ENCODE measurements at places on chromosomes 2 and 18.
A peak's percentile ranks its signal among the peaks of the same experiment; 100 is the strongest.

- DNase-seq, result no peak
These were observed 37.0 kb upstream of the KYNU start for GRCh38 chr2:142840436-142840835.

- DNase-seq, result no peak
These were observed 47.9 kb downstream of the COL3A1 start for GRCh38 chr2:189022053-189022481.

DNA sequence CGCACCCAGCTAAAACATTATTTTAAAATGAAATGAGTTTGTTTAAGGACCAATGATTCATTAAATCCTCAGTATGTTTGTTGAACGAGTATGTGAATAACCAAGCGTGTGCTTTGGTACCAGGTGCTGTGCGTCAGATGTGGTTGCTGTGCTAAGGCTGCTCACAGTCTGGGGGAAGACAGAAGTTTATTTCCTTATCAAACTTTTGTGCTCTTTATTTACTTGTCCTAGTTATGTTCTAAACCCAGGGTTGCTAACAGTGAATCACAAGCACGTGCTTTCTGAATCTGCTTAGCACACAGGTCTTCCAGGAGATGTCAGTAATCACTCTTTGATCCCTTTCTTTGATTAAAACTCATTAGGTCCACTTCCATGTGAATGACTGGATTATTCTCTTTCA lies 37.0 kb downstream of the RAPGEF4 start:
- DNase-seq, result no peak

GRCh38 chr2:180413336-180413735 lies 406.2 kb upstream of the CWC22 start:
- DNase-seq, result no peak

DNA sequence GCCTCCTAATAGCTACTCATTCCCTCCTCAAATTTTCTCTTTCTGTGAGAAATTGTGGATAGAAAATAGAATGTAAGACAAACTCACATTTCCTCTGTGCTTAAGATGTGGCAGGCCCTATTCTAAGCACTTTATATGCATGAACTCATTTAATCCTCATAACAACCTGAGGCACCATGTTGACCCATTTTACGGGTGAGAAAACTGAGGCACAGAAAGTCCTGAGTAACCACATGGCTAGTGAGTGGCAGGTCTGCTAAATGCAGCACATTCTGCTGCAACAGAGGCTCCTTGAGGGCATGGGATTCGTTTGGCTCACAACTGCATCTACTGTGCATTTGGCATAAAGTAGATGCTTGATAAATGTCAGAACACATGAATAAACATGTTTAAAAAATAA lies 22.7 kb upstream of the RNF149 start:
- DNase-seq, result no peak

GRCh38 chr2:39738936-39739335 lies 40.1 kb downstream of the THUMPD2 start:
- DNase-seq, result no peak

DNA sequence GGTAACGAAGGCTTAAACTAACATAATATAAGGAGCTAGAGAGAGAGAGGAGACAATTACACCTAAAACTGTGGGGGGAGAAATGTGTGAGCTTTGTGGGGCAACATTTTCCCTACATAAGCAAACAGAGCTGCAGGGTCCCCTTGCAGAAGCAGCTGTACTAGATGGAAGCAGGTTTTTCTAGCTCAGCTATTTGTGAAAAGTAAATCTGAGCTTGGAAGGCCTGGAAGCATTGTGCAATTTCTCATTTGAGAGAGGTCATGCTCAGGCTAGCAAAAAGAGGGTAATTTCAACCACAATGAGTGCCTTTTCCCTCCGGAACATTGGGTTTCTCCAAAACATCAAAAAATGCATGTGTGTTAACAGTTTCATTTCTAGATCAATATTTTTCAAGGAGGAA lies 130.0 kb downstream of the ARL4C start:
- DNase-seq, result no peak

DNA sequence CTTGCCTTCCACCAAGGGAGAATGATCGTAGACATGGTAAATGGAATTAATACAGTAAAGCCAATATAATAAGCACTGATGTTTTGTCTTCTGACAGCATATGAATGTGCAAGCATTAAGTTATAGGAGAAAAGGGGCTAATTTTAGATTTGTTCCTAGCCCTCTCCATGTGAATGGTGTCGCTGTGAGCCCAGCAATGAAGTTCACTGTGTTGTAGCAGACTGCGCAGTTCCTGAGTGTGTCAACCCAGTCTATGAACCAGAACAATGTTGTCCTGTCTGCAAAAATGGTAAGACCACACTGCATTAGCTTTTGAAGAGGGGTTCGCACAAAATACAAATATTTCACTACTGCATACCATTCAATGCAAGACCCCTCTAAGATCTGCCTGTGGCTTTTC lies 25.6 kb downstream of the VWC2L start:
- DNase-seq, result no peak

DNA sequence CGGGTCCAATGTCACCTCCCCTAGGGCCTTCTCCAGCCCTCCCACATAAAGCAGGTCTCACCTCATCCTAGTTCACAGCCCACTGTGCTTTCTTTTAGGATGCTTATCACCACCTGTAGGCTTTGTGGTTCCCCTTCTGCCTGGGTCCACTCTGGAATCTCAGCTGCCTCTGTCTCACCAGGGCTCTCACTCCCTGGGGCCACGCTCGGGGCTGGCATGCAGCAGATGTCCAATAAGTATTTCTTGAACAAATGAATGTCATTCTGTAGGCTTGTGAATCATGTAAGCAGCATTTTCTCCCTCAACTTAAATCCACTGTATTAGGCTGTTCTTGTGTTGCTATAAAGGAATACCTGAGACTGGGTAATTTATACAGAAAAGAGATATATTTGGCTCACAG lies 4.3 kb upstream of the SH3BP4 start:
- no peak for DNase-seq

- DNase-seq, result no peak
These were observed 118.9 kb upstream of the OTOS start for GRCh38 chr2:240259201-240259923.

DNA sequence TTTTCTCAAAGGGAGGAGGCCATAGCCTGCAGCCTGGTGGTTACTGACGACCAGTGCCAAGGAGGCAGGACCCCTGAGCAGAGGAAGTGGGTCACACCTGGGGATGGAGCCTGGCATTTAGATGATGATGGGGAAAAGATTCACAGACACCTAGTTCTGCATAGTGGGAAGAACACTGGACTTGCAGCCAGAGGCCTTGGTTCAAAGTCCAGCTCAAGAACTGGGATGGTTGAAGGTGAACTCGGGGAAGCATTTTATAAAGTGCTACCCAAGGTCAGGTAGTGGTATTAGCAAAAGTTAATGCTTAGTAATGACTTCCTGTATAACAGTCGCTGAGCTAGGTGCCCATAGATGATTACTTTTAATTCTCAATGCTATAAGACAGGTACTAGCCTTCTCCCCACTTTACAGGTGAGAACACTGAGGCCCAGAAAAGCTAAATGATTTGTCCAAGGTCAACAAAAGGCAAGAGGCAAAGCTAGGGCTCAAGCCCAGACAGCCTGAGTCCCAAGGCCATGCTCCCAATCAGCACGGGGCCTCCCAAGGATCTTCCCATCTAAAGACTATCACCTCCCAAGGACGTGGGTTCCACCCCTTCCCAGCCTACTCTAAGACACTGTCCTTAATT lies 134.4 kb downstream of the TNS1 start:
- no peak for DNase-seq

GRCh38 chr2:86284401-86284841 lies 53.0 kb downstream of the REEP1 start:
- no peak for DNase-seq

- no peak for DNase-seq
These were observed 131.3 kb upstream of the TWIST2 start for GRCh38 chr2:238716585-238716984.

DNA sequence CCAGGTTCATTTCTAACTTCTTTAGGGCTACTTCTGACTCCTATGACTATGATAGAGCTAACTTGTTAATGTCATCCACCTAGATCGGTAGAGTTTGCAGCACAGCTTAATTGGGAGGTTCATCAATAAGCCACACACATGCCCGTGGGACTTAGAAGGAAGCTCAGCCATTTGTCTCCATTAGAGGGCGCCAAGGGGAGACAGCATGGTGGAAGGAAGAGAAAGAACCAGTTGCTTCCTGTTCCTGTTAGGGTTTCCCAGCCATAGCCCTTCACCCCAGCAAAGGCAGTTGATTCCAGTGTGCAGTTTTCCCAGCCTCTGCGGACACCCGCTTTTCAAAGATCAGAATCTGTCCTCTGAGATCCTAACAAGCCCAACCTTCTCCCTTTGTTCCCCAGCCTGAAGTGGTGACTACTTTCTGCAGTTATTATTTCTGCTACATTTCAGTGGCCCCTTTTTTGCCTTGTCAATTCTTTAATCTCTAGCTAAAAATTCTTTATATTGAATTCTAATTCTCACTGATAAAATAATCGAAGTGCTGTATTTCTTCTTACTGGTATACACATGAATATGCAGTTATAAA lies 30.3 kb downstream of the MAIP1 start:
- peak; percentile 78 for DNase-seq

- DNase-seq, result no peak
These were observed 12.7 kb downstream of the TTC39C start for GRCh38 chr18:24027156-24027827.

- DNase-seq, result no peak
These were observed 65.5 kb upstream of the GPC1 start for GRCh38 chr2:240369801-240370585.

- DNase-seq, result peak; percentile 17
These were observed 1.8 kb downstream of the IGFBP5 start for GRCh38 chr2:216693414-216694080.

GRCh38 chr2:124485659-124486058 lies 460.6 kb downstream of the CNTNAP5 start:
- DNase-seq, result no peak

GRCh38 chr18:23440131-23440530 lies 13.0 kb upstream of the RIOK3 start:
- DNase-seq, result no peak

- peak; percentile 6 for DNase-seq
These were observed 2.0 kb downstream of the TCF4 start for GRCh38 chr18:55585920-55586561.

DNA sequence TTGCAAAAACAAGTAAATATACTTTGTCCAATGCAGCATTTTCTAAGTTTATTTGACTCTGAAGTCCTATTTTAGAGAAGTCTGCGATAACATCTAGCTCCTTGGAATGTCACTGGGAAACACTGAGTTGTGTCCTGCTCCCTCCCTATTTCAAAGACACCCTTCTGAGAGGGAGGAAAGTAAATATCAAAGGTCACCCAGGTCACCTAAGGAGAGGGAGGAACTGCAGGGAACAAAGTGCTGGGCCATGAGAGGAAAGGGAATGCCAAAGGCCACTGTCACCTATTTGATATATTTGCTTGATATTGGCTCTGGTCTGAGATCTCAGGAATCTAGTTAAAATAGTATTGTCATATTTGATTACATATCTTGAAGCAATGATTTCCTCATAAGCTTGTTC lies 201.3 kb downstream of the GCA start:
- no peak for DNase-seq

- no peak for DNase-seq
These were observed 166.5 kb downstream of the RPIA start for GRCh38 chr2:88857951-88858411.

DNA sequence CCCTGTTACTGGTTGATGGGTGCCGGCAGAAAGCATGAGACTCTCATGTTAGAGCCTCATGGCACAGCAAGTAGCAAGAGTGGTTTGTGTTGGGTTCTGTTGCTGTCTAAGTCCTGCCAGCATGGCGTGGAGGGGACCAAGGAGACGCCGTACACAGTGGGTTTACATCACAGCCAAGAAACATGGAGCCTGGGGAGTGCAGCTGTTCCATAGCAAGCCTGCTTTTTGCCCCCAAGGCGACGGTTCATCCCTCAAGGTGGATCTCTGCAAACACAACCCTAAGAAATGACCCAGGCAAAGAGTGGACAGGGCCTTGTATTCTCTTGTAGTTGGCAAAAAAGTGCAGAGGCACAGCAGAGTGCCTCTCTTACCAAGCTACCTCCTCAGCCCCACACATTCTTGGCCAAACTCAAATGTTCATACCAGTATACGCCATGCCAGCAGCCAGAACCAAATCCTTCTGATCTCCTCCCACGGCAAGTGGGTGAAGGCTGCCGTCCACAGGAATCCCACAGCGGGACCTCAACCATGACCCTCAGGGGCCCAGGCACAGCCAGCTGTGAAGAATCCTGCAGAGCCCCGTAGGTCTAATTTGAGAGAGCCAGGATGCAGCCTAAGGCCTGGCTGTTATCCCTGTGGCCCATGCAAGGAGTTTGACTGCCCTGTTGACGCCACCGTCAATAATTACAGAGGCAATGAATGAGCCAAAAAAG lies 19.0 kb downstream of the SNED1 start:
- no peak for DNase-seq

DNA sequence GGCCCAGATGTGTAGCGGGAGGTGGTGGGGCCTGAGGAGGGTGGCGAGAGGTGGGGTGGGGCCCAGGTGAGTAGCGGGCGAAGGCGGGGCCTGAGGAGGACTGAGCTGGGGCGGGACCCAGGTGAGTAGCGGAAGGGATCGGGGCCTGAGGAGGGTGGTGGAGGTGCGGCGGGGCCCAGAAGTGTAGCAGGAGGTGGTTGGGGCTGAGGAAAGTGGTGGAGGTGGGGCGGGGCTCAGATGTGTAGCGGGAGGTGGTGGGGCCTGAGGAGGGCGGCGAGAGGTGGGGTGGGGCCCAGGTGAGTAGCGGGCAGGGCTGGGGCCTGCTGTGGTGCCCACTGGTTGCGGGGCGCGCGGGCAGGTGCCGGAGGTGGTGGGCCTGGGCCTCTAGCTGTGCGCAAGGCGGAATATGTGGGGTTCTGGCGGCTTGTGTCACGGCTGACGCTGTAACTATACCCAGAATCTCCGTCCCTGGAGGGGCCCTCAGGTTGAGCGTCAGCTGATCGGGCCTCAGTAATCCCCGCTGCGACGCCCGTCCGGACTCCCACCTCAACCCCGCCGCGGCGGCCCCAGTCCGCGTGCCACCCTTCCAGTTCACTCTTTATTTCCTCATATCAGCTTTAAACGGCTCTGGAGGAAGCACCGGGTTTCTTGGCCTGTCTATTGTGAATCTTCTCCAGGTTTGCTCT lies 866 bp upstream of the SF3B6 start:
- DNase-seq, result no peak

GRCh38 chr2:27506587-27506986 lies 9.9 kb downstream of the GCKR start:
- no peak for DNase-seq

DNA sequence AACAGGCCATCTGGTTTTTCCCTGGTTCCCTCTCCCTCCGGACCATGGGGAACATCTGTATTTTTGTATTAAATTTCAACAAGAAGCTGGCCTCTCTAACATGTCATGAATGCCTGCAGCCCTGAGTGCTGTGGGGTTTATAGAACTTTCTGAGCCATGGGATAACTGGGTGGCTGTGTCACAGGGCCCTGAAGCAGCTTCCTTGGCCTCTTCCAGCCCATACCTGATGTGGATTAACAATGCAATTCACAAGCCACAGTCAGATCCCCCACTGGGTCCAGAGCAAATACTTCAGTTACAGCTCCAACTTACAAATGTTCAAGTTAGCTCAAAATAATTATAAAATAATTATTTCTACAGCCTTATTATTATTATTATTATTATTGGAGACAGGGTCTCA lies 307.8 kb upstream of the CELF4 start:
- no peak for DNase-seq

Measured in NCI-H1694 (cell line).